ENCODE measurements at places on chromosomes 6 and 20.

GRCh38 chr6:18241208-18242038 lies 22.9 kb downstream of the DEK start:
- no peak for DNase-seq

DNA sequence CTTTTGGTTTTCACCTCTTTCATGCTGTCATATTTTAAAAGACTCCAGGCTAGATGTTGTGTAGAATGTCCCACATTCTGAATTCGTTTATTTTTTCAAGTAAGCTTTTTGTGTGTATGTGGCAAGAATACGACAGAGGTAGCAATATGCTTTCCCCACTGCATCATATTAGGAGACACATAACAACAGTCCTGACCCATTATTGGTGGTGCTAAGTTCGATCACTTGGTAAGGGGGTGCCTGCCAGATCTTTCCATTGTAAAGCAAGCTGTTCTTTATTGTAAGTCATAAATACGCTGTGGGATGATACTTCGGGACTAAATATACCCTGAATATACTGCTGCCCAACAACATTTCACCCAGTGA lies 588 bp upstream of the NCOA3 start:
- no peak for DNase-seq

DNA sequence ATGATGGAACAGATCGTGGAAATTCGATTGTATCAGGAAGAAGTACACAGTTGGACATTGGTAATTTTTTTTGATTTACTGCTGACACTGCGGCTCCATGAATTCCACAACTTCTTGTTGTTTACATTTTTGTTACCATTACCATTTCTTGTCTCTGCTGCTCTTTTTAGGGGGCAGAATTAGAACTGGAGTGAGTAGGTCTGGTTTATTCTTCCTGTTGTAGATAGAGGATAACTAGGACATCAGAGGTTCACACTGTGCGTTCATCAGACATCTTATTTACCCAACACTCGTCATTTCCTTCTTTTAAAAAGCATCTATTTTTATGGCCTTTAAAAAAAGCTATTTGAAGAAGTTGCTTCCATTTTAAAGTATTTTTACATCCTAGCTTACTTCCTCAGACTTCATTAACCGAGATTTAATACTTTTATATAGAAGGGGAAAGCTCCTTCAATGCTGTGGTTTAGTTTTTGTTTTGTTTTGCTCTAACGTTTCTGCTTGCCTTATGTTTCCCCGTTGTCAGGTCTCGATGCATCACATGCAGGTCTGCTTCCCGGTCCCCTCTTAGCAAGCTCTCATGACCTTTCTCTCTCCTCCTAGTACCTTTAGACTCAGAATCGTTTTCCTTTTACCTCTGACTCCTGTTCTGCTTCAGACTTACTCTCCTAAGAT lies 139.1 kb downstream of the ARID1B start:
- no peak for DNase-seq

GRCh38 chr6:334536-335510 lies 42.5 kb downstream of the DUSP22 start:
- no peak for DNase-seq

DNA sequence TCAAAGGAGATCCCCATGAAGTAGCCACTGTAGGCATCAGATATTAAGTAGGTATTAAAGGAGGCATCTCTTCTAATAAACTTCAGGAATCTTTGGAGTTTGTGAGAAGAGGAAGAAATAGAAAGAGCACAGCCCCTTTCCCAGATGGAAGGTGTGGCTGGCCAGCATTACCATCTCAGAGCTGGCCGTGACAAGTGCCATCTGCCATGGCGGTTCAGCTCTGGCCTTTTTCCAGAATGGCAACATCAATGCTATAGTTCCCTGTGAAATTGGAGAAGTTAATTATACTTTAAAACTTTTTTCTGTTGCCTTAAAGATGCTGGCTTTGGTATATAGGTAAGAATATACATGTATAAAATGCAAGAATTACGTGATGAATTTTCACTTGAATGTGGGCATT lies 51.9 kb upstream of the MCUR1 start:
- no peak for DNase-seq

DNA sequence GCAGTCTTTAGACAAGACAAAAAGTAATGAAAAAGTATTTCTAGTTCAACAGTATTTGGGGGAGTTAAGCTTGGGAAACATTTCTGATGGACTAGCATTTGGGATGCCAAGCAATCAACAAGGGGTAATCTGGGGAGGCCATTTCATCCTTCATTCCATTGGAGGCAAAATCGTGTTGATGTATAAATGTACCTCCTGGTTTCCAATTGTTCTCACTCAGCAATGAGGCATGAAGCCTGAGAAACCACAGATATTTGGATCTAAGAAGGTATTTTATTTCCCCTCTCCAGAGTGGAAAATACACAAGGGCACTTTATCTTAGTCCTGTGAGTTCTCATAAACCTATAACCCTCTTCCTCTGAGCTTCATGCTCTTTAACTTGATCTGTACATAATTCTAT lies 68.2 kb downstream of the TBX18 start:
- no peak for DNase-seq

GRCh38 chr6:10725716-10726115 lies 2.8 kb downstream of the TMEM14C start:
- no peak for DNase-seq

DNA sequence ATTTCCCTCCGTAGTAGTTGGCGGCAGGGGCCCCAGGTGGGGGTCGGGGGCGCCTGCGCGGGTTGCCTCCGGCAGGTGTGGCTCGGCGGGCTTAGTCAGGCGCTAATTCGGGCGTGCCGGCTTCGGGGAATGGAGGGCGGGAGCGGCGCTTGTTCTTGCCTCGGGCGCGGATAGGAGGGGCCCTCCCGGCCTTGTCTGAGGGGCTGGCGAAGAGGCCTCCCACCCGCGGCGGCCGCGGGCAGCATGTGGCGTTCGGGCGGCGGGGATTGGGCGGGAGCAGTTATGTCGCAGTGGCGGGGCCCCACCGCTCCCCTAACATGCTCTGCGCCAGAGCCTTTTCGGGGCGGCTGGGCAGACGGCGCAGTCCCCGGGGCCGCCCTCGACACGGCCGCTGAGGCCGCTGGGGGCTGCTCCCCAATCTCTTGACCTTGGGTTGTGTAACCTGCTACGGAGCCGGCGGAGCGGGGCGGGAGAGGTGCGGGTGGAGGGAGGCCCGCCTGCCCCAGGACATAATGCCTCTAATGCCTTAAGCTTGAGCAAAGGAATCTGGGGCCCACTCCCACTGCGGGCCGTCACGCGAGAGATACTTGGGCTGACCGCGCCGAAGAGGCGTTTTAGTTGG lies 1.1 kb downstream of the AMD1 start:
- peak; percentile 83 for DNase-seq

GRCh38 chr20:47484303-47484702 lies 17.4 kb upstream of the NCOA3 start:
- no peak for DNase-seq

- no peak for DNase-seq
Measured at GRCh38 chr6:15288856-15289255, 43.0 kb downstream of the JARID2 start.

DNA sequence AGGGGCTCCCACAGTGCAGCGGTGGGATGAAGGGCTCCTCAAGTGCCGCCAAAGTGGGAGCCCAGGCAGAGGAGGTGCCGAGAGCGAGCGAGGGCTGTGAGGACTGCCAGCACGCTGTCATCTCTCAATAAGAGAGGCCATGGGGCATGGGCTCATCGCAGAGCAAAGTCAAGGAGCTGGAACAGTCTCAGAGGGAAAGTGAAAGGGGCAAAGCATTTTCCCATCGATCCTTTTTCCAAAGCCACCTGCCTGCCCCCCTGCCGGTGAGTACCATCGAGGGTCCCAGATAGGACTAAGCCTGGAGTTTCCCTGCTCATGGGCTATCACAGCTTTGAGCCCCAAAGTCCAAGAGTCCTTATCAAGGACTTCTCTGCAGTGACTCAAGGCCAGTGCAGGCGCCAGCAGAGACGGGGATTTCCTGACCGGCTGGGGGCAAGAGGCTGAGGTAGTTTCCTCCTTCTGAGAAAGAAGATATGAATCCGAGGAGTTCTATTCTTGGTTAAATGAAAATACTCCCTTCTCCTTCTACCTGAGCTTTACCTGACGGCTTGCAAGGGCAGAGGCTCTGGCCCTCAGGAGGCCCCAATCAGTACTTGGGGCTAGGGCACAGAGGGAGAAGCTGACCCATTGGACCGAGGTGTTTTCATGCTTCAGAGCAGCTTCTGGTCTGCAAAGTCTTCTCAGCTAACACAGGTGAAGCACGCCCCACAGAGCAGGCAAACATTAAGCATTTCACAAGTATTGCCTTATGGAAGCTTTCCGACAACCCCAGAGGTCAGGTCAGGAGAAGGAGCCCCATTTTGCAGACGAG lies 22.6 kb downstream of the ETV7 start:
- DNase-seq, result no peak

DNA sequence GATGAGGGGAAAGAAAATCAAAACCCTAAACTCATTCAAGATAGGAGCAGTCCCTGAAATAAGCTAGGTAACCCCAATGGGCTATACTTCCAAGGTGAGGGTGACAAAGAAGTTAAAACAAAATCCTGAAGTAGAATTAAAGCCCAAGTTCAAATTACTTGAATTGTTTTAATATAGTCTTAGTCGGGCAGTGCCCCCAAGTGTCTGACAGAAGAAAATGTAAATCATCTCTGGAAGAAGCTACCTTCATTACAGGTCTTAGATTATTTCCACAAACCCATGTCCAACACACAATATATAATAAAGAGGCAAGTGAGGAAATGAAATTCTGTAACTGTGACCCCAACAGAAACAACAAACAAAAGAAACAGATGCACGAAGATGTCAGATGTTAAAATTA lies 36.8 kb upstream of the L3MBTL3 start:
- DNase-seq, result no peak

GRCh38 chr6:105714846-105715245 lies 312.0 kb upstream of the PREP start:
- no peak for DNase-seq

GRCh38 chr6:110532431-110532830 lies 56.0 kb upstream of the SLC22A16 start:
- DNase-seq, result no peak

GRCh38 chr20:25160467-25160866 lies 35.0 kb upstream of the ENTPD6 start:
- no peak for DNase-seq

DNA sequence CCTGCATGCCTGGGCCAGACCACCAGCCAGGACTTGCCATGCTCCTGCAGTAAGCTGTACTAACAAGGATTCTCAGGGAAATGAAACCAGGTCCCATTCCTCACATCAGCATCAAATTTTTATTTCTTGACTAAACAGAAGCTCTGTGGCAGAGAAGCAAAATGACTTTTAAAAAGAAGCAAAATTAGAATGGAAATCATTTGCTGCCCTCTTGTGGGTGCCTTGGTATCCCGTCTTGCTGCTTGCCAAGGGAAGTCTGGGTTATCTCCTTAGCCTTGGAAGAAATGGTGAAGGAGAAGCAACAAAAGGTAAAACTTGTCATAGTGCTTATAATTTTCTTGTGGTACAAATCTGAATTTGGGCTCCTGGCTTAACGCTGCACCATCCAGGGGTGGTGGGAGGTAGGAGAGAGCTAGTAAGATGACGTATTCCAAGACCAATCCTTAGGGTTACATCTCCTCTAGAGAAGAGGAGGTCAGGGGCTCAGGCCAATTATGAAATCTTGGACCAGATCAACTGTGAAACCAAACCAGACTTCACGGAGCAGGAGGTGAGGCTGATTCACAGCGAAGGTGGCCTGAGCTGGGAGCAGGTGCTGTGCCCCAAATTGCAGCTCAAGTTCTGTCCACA lies 107.5 kb downstream of the FAXC start:
- DNase-seq, result no peak

- no peak for DNase-seq
Measured at GRCh38 chr6:44051515-44051914, 75.7 kb downstream of the MRPL14 start.

DNA sequence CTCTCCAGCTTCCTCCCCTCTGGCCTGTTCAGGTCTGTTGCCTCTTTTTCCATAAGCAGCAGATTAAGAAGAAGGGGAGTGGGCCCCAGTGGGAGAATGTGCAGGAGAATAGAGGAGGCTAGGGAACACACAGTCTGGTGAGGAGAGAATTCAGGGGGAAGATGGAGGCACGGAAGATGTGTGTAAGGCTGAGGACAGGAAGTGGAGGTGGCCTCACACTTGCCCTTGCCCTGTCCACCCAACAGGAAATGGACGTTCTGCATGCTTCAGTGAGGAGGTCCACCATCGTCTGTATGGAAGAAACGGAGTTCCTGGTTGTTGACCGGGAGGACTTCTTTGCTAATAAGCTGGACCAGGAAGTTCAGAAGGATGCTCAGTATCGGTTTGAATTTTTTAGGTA lies 16.0 kb downstream of the CNBD2 start:
- no peak for DNase-seq

GRCh38 chr6:168028181-168028580 lies 30.7 kb downstream of the KIF25 start:
- DNase-seq, result no peak

DNA sequence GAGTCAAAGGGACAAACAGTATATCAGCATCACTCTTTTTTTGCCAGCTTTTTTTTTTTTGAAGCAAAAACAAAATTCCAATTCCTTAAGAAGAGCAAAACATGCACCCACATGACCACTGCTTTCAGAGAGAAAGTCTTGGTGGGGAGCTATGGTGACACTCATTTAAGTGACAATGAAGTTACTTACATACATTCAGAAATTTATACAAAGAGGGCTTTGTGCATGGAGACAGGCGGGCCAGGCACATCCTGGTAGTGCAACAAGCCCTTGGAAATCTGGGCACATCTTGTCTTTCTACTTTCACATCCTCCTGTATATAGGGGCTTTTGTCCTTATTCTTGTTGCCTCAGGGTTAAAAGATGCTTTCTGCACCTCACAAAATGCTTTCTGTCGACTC lies 55.9 kb downstream of the IL22RA2 start:
- DNase-seq, result no peak

DNA sequence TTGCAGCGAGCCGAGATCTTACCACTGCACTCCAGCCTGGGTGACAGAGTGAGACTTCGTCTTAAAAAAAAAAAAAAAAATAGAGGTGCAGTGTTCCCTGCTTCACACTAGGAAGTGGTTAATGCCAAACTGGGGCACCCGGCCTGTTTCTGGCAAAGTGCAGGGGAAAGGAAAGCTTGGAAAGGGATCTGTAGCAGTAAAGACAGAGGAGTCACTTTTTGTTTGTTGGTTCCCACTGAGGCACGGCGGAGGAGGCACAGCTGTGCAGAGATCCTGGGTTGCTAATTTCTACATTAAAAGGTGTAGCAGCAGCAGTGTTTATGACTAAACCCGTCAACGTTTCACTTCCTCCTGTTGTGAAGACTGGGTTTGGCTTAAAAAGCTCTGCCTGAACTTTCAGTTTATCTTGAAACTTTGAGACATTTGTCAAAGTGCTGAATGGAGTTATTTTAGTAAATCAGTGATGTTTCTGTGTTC lies 125.6 kb downstream of the CARMIL1 start:
- peak; percentile 67 for DNase-seq

DNA sequence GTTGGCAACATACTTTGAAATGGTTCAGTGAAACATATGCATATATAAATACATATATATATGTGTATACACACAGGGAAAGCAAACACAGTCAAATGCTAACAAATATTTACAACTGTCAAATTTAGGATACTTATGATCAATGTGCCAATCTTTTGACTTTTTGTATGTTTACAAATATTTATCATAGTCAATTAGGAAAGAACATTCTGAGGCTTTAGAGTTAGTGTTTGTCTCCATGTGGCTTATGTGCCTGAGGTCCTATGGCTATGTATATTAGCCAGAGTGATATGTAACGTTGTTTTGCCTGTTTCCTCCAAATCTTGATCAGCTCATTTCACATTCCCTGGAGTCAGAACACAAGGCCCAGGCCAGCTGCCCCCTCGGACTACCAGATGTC lies 126.5 kb upstream of the MAN1A1 start:
- DNase-seq, result no peak

- DNase-seq, result no peak
Measured at GRCh38 chr6:158255275-158255988, 56.8 kb upstream of the TULP4 start.
